Inflammatory macrophage (primary cell): ENCODE measurements at places on chromosomes 1 and 21.

GRCh38 chr1:26996024-26996423, 2.5 kb downstream of the TRNP1 start:
- no peak for DNase-seq

- DNase-seq: no peak
Measured at GRCh38 chr1:223230161-223230881, 87.3 kb upstream of the TLR5 start.

DNA sequence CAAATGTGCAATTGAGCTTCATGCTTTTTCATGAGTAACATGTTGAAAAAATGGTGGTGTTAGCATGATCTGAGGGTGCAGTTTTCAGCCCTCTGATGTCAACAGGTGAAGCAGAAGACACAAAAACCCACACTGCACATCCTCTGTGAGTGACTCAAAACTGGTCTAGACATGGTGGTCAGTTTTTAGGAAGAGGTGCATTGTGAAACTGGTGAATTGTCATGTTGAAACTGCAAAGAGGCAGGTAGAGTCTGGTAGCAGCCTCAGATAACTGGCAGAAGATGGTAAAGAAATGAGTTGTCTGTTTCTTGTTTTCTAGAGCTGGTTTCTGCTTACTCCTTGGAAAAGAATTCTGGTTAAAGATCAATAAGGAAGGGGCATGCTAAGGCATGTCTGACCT, 97.3 kb upstream of the HMCN1 start:
- no peak for DNase-seq

DNA sequence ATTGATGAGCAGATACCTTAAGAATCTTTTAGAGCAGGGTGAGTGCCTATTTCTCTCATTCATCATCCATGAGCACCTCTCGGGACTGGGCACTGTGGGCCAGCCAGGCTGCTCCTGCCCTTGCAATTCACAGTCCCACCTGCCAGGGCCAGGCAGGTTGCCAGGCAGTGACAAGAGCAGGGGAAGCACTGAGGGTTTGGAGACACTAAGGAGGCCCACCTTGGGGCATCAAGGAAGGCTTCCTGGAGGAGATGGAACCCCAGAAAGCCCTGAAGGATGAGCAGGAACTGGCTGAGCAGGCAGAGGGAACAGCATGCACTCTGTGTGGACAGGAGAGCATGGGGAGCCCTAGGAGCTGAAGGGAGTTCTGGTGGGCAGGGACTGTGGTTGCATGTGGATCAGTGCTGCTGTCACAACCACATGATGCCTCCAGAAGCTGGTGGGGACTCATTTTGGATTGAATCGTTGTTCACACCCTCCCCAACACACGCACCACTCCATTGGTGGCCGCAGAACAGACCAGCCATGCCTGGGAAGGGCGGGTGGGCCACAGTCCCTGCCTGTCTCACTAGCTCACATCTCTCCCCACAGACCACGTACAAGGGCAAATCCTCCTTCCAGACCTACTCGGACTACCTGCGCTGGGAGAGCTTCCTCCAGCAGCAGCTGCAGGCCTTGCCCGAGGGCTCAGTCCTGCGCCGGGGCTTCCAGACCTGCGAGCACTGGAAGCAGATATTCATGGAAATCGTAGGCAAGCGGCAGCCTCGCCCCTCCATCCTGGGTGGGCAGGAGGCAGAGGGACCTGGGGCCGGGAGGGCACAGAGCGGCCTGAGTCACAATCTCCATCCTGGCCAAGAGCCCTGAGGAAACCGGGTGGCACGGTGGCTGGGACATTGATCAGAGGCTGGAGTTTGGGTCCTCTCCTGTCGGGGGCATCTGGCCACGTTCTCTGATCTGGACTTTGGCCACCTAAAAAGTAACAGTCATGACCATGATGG, 55.1 kb downstream of the DISP3 start:
- no peak for DNase-seq

- peak; percentile 80 for DNase-seq
Measured at GRCh38 chr1:145885738-145886287, at the start of gene ANKRD35. TSS of gene ANKRD35 (minus strand) at chr1:145885866. CDS start at chr1:145885758, 108 bp downstream.

DNA sequence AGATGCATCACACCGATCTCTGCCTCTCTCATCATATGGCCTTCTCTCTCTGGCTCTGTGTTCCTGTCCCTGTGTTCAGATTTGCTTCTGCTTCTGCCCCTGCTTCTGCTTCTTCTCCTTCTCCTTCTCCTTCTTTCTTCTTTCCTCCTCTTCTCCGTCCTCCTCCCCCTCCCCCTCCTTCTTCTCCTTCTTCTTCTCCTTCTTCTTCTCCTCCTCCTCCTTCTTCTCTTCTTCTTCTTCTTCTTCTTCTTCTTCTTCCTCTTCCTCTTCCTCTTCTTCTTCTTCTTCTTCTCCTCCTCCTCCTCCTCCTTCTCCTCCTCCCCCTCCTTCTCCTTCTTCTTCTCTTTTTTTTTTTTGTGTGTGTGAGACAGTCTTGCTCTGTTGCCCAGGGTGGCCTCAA, 139.9 kb upstream of the KLHDC7A start:
- DNase-seq: no peak

DNA sequence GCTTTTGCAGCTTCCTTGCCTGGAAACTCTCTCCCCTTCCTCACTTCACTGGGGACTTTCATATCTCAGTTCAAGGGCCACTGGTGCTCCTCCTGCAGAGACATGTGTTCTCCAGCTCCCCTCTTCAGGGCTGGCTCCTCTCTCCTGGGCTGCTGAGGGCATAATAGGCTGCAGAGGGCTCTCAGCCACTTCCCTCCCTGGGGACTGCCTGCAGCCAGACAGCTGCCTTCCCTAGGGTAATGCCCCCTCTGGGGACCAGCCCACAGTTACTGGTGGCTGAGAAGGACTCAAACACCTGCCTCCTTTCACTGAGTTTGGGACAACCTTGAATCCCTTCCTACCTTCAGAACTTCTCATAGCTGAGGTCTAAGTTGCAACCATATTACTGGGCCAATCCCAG, 104.8 kb upstream of the POU3F1 start:
- DNase-seq: no peak

DNA sequence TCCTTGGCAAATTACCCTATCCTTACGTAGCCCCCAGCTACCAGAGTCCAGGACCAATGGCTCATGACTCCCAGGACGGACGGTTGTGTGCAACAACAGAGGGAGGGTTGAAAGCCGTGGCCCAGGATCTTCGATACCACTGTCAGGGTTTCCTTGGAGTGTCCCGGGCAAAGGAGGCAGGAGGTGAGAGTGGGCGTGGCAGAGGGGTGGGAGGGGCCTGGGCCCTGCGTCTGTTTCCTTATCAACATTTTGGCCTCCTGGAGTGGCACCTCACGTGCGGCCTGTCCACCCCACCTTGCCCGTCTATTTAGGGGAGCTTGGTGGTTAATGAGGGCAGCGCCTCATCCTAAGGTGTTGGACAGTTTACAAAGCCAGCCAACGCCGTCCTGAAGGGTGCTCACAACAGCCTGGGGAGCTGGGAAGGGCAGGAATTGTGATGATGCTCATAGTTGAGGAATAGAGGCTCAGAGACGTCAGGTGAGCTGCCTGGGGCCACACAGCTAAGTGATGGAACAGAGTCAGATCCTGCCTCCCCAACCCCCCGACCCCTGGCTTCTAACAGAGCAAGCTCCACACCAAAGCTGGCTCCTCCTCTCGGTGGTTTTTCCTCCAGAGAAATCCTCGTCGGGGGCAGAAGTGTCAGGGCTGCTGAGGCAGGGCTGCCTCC, 17.4 kb upstream of the ARHGEF10L start:
- no peak for DNase-seq

DNA sequence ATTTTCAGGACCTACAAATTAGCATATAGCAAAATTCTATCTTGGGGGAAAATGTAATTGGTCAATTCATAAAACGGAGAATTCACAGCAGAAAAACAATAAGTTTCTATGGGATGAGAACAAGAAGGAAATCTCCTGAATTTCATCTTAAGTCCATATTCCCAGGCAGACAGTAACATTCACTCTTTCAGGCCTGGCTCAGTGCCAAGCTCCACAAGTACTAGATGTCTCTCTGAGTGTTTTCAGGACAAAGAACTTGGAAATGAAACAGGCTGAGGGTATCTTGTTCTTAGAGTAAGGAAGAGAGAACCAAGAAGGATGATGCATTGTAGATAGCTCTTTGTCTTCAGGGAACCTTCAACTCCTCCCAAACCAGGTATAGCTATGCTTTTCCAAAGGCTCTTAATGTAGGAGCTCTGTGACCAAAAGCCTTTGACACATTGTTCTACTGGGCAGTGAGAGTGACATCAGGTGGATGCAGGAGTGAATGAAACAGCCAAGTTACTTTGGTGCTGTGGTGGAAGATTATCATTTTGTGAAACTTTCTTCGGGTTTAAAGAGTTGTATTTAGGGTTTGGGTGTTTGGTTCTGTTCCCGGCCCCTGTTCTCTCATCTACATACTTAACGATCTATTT, 298.3 kb downstream of the GPATCH2 start:
- no peak for DNase-seq

GRCh38 chr1:185459141-185459540, 142.1 kb upstream of the IVNS1ABP start:
- DNase-seq: no peak

DNA sequence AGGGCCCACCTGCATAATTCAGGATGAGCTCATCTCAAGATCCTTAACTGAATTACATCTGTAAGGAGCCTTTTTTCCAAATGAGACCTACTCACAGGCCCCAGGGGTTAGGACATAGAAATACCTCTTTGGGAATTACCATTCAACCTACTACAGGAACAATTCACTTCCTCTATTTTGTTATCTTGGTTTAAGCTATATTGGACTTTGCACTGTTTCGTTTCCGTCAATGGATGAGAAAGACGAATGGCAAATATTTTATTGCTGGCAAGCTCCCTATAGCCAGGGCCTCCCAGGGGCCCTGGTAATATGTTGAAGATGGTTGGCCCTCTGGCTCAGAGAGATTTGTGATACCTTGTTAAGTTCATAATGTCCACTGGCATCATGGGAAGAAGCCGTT, 384.2 kb upstream of the DUSP10 start:
- no peak for DNase-seq

DNA sequence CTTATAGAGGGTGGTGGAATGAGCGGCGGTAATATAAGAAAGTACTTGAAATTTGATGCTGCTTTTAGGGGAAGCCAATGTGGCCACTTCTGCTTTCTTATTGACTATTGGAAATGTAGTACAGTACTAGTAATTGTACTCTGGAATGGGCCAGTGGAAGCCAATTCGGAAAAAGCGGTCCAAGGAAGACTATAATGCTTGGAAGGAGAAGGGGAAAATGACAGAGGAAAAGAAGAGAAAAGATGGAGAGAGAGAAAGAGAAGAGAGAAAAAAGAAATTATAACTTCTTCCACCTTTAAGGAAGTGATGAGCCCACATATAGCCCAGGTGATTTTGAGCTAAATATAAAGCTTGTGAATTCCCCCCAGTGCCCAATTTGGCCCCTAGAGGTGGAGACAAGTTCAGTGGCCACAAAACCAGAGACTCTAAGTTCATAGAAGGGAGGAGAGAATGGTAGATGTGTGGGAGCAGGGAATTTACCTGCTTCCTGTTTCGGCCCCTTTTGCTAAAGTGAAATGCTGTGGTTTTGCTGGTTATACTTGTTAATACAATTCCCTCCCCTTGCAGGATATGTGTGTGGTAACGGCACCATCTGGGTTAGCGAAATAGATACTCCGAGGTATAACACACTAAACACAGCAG, 35.7 kb upstream of the DUSP10 start:
- peak; percentile 42 for DNase-seq

GRCh38 chr1:36175137-36176095, 19.5 kb downstream of the MAP7D1 start:
- no peak for DNase-seq

GRCh38 chr1:181392613-181393220, 90.6 kb upstream of the CACNA1E start:
- DNase-seq: no peak

GRCh38 chr1:109498161-109498801, 4.4 kb downstream of the CYB561D1 start:
- no peak for DNase-seq

DNA sequence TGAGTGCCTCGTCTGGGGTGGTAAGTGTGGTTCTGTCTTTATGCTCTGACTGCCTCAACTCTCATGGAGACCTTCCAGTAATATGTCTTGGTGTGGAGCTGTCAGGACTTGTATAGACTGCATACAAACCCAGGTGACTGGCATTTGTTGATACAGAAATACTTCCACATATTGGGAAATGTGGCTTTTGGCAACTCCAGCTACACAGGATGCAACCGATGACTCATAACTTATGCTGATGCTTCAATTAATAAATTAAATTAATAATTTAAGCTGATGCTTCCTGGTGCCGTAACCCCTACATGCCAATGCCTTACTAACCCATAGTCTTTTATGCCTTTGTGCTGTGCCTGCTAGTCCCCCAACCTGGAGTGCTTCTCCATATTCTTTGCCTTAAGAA, 72.3 kb upstream of the ARTN start:
- DNase-seq: peak; percentile 33

- no peak for DNase-seq
Measured at GRCh38 chr1:54325284-54325683, 80.9 kb downstream of the SSBP3 start.

DNA sequence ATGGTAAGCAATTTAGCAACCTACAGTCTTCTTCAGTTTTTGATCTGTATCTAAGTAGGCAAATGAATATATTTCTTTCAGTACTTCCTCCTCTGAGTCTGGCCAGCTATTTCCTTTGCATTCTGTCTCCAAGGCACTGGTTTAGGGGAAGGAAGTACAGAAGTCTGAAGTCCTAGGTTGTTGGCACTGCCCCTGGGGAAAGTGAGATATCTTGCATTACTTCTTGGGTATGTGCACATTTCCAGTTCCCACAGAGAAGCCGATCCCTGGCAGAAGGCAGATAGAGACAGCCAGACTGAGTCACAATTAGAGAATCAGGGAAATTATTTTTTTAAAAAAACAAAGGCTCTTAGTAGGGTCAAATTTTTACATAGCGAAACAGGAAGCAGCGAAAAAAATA, 98.8 kb downstream of the RASAL2 start:
- peak; percentile 93 for DNase-seq

DNA sequence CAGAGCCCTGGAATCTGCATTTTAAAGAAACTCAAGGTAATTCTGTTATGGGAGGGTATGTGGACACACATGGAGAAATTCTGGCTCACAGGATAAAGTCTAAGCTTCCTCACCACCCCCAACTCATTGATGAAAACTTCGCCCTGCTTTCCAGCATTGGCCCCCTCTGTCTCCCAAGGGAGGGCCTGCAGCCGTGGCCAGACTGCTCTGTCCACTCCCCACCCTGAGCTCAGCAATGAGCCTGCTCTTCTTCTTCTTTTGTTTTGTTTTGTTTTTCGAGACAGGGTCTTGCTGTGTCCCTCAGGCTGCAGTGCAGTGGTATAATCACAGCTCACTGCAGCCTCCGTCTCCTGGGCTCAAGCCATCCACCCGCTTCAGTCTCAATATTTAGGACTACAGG, 136.8 kb upstream of the EDN2 start:
- DNase-seq: no peak

- DNase-seq: no peak
Measured at GRCh38 chr1:57638239-57638638, 214.4 kb upstream of the DAB1 start.

DNA sequence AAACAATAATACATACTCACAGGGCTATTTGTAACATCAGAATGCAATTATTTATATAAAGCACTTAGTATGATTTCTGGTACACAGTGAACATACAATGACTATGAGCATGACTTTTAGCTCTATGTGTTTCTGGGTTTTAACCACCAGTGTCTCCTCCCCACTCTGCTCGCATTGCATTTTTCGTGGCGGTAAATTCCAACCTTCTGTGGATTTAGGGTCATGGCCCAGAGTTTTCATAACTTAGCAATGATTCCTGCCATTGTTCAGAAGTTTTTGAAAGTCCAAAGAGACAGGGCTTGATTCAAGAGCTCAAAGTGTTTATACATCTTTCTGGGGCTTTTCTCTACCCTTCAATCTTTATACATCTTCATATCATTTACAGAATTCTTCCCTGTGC, 191.3 kb downstream of the BACH1 start:
- DNase-seq: no peak

GRCh38 chr1:35576061-35576765, 3.1 kb downstream of the TFAP2E start:
- no peak for DNase-seq
